ENCODE measurements at places on chromosomes 11 and 22.

DNA sequence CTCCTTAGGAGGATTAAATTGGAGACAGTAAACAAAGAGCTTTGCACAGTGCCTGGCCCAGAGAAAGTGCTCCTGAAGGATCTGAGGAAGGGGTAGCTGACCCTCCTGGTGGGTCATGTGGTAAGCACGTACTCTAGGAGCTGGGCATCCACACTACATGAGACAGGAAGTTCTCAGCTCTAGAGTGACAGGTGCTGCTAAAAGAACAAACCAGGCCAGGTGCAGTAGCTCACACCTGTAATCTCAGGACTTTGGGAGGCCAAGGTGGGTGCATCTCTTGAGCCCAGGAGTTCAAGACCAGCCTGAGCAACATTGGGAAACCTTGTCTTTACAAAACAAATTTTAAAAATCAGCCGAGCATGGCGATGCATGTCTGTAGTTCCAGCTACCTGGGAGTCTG is 13.1 kb downstream of the SLC43A1 start:
- DNase-seq, result no peak

GRCh38 chr11:94281324-94281723 is 23.1 kb upstream of the IZUMO1R start:
- no peak for DNase-seq

DNA sequence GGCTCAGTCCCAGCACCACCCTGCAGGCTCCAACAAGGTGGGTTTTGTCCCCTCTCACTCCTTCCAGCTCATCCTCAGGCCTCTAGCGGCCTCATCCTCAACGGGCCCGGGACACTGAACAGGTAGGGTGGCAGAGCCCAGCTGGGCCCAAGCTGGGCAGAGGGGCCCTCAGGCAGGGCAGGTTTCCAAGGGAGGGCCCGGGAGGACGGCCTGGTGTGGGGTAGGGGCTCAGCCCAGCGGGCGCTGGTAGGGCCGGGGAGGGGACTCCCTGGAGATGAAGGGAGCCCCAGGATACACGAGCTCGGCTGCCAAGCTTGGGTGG is 2.5 kb upstream of the IFITM10 start:
- DNase-seq, result no peak

- no peak for DNase-seq
Observed at GRCh38 chr11:125132596-125132995, 21.2 kb upstream of the TMEM218 start.

DNA sequence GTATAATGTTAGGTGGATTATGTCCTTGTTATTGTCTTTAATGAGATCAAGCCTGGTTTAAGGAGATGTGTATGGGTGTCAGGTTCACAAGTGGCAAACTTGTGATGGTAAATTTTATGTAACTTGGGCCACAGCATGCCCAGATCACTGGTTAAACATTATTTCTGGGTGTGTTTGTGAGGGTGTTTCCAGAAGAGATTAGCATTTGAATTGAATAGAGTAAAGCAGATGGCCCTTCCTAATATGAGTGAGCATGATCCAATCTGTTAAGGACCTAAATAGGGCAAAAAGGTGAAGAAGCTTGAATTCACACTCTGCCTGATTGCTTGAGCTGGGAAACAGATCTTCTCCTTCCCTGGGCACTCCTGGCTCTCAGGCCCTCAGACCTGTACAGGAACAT is 20.7 kb downstream of the OR5B21 start:
- DNase-seq, result no peak

DNA sequence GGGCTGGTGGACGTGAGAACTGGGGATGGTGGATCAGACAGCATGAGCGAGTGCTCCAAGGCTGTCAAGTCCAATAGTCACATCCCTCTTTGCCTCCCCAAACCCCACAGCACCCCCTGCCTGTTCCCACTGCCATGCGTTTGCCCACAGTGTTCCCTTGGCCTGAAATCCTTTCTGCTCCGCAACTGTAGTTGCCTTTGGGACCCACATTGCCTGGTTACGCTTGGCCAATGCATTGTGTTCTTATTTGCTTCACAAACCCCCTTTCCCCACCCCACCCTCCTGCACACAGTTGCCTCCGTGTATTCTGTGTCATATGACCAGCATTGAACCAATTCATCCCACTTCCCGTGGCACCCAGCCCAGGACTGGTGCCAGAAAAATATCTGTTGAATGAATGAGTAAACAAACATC is 2.1 kb upstream of the KIAA0930 start:
- no peak for DNase-seq

DNA sequence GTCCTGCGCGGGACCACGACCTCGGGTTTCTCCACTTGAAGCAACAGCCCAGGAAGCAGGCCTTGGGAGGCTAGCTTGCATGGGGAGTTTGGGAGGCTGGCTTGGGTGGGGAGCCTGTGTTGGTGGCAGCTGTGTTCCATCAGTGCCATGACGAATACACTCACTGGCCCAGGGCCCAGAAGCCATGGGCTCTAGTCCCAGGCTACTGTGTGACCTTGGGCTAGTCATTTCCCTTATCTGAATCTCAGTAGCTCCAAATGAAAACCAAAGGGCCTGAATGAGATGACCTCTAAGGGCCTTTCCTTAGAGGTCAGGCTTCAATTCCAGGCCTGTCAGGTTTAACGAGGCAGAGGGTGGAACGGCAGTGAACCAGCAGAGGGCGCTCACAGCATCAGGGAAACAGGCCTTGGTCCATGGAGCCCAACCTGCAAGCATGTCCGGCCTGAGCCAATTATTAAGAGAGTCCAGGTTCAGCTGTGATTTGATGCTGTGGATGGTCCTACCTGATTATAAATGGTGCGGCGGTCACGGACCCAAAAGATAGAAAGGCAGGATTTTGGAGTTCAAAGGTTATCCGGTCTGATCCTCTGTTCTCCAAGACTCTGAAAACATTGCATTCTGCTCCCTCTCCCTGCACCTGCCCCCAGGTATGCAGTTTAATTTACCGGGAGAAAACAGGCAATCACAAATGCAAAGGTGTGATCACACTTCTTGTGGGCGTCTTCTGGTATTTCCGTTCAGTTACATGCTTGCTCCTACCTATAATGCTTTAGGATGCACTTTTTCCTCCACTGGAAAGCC is 15.9 kb downstream of the PTPN5 start:
- peak; percentile 39 for DNase-seq

GRCh38 chr11:62445314-62445740 is 26.5 kb downstream of the SCGB1A1 start:
- peak; percentile 52 for DNase-seq

DNA sequence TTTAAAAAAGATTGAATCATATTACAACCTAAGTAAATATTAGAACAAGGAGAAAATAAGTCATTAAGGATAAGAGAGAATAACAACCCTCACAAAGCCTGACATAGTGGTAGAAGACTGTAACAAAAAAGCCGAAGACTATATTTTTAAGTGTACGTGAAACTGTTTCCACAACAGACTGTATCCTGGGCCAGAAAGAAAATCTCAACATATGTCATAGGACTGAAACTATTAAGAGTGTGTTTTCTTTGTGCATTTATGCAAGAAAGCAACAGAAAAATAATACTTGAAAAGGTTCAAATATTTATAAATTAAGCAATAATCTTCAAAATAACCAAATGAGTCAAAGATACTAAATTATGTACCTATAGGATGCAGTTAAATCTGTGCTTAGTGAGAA is 309.8 kb downstream of the CASP12 start:
- DNase-seq, result no peak

All from large intestine (tissue), 12 donors.